Activated T-helper 1 cell treated with anti-CD3 and anti-CD28 coated beads, Interleukin-2, amount 50 U/mL, for 16 hours (primary cell): ENCODE measurements at places on chromosomes 13 and 19.

- no peak for DNase-seq
Measured at GRCh38 chr13:26071691-26072090, 19.9 kb upstream of the SHISA2 start.

DNA sequence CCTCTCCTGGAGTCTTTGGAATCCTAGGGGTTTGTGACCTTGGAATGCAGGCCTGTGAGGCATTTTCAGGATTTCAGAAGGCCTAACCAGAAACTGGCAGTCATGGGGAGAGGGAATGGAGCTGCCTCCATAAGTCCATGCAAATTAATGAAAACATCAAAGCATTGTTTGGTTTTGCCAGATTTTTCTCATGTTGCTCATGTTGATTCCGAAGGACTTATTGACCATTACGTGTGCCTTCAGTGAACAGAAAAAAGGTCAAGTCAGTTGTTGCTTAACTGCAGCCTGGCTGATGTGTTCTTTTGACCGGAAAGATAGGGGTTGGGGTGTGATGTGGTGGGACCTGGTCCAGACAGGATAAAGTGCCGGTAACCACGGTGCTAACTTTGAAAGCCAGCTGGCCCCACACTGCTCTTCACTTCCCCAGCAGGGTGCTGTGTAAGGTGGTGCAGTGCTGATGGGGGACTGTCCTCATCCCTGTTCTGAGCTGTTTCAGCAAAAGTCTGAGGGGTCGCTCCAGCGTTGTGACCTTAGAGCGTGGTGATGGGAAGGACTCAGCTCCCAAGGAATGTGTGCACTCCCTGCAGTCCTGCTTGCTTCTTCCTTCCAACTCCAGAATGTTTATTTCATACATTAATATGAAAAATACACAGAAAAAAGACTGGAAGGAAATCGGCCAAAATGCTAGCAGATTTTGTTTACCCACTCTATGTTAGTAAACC, 3.5 kb downstream of the RNF113B start:
- DNase-seq = no peak

DNA sequence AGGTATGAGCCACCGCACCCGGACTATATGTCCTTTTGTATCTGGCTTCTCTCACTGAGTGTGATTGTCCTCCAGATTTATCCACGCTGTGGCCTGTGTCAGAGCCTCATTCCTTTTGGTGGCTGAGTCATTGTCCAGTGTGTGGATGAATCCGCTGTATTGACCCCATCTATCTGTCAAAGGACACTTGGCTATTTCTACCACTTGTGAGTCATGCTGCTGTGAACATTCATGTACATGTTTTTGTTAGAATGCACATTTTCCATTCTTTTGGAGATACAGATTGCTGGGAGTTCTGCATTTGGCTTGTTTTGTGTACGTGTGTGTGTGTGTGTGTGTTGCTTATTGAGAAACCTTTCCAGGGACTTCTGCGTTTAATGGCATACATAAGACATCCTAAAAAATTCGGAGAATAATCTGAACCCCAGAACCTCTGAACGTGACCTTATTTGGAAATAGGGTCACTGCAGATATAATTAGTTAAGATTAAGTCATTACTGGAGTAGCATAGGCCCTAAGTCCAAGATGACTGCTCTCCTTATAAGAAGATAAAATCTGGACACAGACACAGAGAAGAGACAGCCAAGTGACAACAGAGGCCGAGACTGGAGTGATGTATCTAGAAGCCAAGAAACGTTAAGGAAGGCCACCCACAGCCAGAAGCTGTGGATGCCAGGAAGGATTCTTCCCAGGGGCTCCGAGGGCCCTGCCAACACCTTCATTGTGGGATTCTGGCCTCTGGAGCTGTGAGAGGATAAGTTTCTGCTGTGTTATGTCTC, 4.9 kb upstream of the GIPC3 start:
- DNase-seq = no peak

- DNase-seq = no peak
Measured at GRCh38 chr19:46603752-46604231, 2.7 kb downstream of the CALM3 start.

GRCh38 chr19:44499962-44500949, at the start of gene ZNF180:
ZNF180 (minus strand) TSS chr19:44500522; CDS start chr19:44497334, 3,188 bp downstream.
- peak; percentile 93 for DNase-seq

- peak; percentile 70 for DNase-seq
Measured at GRCh38 chr13:114142640-114143490, 10.4 kb upstream of the RASA3 start.

- DNase-seq = no peak
Measured at GRCh38 chr13:26557393-26558073, at the start of gene WASF3. WASF3 (plus strand) TSS chr13:26557683; CDS start chr13:26642271, 84,588 bp downstream.

GRCh38 chr19:1026783-1027649, 608 bp downstream of the CNN2 start:
- DNase-seq = no peak

DNA sequence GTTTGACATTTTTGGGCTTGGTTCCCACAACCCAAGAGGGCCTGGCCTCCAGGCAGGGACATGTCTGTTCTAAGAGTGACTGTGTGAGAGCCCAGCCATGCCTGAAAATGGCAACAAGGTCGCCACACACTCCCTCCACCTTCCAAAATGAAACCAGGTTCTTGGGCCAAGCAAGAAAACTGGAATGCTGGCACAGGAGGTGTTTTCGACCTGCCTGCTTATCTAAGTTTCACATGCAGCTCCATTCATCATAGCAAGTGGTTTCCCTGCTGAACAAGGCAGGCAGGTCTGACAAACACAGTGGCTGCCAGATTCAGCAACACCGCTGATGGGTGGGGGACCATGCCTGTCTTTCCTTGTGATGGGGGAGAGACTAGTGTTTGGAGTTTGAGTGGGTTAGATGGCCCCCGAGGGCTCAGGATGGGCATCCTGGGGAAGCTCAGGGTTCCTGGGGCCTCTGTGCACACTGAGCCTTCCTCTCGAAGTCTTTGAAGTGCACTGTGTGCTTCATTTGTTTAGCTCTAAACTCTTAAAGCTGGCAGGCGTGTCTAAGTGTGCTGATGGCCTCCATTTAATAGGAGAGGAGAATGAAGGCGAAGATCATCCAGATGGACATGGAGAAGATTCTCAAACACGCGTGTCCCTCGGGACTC, 17.9 kb upstream of the GAS6 start:
- DNase-seq = no peak

DNA sequence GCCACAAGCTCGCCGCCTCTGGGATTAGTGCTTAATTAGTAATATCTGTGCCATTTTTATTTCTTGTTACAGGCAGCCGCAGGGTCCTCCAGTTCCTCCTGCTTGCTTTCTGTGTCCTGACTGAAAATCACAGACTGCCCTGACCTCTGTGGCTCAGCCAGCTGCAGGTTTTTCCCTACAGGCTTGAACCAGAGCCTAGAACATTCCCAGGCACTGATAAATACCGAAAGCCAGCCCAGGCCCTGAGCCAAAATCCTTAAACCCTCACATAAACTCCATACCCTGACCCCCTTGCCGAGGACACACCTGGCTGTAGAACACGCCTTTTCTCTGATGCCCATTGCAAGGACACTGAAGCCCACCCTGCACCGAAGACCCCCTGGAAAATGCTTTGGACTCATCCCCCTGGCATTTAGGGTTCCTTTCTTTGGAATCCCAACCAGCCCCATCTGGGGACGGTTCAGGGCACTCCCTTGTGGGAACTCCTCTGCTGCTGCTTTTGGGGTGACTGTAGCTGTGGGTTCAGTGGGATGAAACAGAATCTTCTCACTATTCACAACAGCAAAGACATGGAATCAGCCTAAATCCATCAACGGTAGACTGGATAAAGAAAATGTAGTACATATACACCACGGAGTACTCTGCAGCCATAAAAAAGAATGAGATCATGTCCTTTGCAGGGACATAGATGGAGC, 15.5 kb downstream of the DPP9 start:
- no peak for DNase-seq

GRCh38 chr13:43085545-43085944, 62.2 kb downstream of the DNAJC15 start:
- DNase-seq = no peak

DNA sequence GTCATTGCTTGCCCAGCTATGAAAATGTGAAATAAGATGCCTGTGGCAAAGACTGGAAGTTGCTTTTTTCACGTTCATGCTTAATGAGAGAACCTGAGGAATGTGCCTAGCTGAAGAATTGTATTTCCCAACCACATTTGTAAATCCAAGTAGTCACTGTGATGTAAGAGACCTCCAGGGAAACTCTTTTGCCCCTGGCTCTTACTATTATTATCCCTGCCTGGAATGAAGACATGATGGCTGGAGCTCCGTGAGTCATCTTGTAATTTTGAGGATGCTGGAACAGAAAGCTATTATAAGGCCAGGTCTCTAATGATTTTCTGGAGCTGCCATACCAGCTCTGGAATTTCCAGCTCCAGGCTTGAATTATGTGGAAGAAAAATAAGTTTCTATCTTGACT, 894.3 kb downstream of the DIAPH3 start:
- no peak for DNase-seq

DNA sequence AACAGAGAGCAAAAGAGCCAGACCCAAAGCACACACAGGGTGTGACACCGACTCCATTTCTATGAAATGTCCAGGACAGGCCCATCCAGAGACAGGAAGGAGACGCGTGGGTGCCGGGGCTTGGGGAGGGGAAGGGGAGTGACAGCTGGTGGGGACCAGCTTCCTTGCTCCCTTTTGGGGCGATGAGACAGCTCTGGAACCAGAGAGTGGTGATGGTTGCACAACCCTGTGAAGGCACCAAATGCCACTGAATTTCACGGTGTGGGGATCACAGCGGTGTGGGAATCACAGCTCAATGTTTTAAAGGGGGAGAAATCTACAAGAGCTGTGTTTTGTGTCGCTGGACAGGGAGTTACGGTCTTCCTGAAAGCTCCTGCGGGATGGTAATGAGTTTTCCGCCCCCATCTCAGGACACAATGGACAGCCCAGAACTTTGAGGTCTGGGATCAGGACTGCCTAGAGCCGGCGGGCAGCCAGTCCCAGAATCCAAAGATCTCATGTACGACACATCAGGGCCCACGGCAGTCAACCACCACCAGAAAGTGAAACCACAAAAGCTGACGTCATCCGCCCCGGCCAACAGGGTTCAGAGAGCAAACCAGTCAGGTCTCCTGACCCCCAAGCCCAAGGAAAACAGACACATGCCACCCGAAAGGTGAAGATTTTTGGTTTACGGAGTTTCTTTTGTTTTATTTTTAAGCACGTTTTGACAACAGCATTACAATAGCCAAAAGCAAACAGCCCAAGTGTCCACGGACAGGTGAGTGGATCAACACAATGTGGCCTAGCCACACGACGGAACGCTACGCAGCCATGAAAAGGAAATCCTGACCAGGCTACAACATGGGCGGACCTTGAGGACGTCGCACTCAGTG, 7.3 kb downstream of the SGTA start:
- DNase-seq = peak; percentile 37

GRCh38 chr13:28655561-28655960, 3.4 kb upstream of the POMP start:
- no peak for DNase-seq

- no peak for DNase-seq
Measured at GRCh38 chr19:35438527-35438926, 9.5 kb upstream of the FFAR2 start.

GRCh38 chr13:46906405-46906804, 9.6 kb upstream of the HTR2A start:
- no peak for DNase-seq

DNA sequence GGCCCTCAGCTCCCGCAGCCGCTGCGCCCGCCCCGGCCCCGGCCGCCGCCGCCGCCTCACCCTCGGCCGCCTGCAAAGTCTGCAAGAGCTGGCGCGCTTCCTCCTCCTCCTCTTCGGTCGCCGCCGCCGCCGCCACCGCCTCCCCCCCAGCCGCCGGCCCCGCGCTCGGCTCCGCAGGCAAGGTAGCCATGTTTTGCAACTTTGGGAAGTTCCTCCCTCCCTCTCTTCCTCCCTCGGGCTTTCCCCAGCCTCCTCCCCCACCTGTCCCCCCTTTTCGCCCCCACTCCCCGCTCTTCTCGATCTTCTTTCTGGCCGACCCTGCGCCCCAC, 433 bp downstream of the SIX5 start:
- DNase-seq = no peak
